ENCODE measurements at places on chromosomes 5 and 9. TPM values are rescaled to one million over a fixed set of nuclear protein-coding genes. Genes with fewer than 3 reads are reported as not detected.

DNA sequence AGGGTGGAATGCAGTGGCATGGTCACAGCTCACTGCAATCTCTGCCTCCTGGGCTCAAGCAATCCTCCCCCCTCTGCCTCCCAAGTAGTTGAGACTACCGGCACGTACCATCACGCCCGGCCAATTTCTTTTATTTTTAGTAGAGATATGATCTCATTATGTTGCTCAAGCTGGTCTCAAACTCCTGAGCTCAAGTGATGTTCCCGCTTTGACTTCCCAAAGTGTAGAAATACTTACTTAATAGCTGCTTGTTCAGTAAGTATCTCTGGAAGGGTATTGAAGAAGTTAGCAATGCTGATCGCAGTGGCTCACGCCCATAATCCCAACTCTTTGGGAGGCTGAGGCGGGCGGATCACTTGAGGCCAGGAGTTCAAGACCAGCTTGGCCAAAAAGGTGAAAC lies 35.7 kb upstream of the PLIN2 start:
- DNase-seq, result no peak

DNA sequence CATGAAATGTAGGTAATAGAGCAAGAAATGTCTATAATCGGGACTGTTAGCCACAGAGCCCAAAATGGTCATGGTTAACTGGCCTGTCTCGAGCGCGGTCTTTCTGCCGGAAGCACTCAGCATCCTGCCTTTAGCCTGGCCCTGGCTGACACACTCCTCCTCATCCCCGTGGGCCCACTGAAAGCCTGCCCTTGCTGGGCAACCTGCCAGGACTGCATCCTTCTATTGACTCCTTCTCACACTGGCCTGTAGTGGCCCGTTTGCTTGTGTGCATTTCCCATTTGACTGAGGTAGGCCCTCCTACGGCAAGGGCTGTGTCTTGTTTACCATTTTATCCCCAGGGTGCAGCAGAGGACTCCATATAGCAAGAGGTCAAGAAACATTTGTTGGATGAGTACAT lies 215.7 kb downstream of the ATPSCKMT start:
- DNase-seq, result no peak

DNA sequence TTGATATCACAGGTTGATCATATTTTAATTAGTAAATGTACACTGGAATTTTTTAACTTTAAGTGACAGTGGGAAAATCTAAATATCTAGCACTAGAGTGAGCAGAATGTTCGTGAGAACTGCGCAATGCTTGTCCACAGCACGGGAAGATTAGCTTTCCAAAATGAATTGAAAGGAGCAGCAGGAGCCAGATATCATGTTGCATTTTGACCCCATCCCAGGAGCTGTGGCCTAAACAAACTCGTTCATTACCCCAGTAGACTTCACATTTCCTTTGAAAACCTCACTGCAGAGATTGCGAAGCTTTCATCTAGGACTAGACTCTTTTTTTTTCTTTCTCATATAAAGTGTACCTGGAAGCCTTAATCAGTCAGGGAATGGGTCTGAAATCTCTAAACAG lies 525.8 kb downstream of the CTNND2 start:
- no peak for DNase-seq

DNA sequence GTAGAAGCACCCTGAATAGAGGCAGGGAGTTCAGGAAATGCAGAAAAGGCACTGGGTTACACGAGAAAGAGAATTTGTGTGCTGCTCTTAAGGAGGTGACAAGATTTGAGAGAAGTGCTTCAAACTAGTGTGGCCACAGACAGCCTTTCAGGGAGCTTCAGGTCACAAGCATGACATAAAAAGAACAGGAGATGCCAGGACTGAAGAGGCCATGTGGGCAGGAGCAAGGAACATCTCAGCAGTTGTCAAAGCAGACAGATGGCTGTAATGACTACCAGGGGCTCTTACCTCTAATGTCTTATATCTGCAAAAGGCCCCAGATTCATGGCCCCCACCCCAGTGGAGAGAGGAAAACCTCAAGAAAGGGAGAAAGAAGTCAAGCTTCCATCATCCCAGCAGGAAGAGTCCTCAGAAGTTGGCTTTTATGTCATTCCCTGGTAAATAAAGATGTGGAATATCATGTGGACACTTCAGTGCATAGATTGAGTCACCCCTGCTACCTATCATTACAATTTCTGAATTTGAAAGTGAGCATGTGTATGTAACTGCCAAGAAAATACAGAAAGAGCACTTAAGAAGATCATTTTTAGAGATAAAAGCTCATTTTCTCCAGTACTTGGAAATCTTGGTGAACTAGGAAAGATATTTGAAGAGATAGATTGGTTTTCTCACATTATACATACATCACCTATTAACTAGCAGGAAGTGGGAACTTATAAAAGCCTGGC lies 214.4 kb upstream of the RORB start:
- no peak for DNase-seq

DNA sequence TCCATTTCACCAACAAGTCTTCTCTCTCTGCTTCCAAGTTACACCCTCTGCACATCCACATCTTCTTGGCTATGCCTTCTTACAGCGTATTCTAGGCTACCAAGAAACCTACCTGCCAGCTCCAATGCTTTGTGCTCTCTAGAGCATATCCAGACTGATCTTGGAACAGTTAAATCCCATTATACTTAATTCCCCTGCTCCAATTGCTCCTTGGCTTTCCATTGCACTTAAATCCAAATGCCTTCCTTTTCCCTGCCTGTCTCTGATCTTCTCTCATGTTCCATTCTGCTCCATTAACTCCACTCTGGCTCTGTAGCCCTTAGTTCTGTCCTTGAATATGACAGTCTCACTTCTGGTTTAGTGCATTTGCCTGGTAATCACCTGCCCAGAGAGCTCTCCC lies 322.4 kb downstream of the LRRC70 start:
- DNase-seq, result no peak

GRCh38 chr5:13930541-13931171 lies 13.8 kb downstream of the DNAH5 start:
- DNase-seq, result no peak

The CDC26 gene
- 37.4 TPM for total RNA-seq

The BTNL8 gene
- not detected for total RNA-seq

The COL27A1 gene
- 1.4 TPM for total RNA-seq

The IPO11 gene
- total RNA-seq, result 22.6 TPM
